ENCODE measurements at places on chromosomes 11 and 22. TPM values are rescaled to one million over a fixed set of nuclear protein-coding genes. Genes with fewer than 3 reads are reported as not detected.
A peak's percentile ranks its signal among the peaks of the same experiment; 100 is the strongest.

- DNase-seq: no peak
These were observed 102.5 kb downstream of the C11orf58 start for GRCh38 chr11:16840951-16841350.

DNA sequence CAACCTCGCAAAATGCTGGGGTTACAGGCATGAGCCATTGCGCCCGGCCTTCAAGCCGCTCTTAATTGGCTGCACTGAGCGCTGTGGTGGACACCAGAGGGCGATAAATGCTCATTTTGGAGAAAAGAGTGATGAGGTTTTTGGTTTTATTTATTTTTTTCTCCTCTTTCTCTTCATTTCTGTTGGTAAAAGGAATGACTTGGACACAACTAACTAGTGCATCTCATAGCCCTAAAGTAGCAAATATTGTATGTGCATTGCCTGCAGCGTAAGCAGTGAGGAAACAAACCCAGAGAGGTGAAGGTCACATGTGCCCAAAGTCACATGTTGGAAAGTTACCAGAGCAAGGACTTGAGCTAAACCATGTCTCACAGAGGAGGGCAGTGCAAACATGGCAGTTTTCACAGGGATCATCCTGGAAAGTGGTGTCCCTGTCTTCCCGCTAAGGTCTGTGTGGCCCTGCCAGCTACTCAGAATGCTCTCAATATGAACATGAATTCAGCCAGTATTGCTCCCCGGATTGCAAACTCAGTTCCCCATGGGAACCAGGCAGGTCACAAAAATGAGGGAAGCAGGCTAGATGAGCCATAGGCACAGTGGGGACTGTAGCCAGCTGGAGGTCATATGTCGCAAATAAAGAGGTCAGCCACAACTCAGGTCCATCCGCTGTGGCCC lies 8.6 kb upstream of the CD82 start:
- DNase-seq: peak; percentile 61

The CCDC83 gene
- total RNA-seq: not detected

The EHF gene
- 2.0 TPM for total RNA-seq

DNA sequence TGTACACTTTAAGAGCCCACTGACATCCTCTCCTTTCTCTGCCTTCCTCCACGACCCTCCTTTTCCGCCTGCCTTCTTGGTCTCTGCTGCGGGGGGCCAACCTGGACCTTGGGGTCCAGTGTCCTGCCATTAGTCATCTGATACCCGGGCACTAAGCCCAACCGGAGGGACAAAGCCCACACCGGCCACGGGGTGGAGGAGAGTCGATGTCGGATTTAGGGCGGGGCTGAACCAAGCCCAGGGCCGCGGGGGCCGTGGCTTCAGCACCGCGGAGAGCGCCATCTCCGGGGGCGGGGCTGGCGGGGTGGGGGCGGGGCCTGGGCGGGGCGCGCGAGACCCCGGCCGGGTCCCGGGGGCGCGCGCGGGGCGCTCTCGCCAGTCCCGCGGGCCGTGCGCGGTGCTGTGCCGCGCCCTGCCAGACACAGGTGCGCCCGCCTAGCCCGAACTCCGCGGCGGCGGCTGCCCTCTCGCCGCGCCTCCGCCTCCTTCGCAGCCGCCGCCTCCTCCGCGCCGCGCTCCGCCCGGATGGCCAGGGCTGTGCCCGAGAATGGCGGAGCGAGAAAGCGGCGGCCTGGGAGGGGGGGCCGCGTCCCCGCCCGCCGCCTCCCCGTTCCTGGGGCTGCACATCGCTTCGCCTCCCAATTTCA lies at the start of gene MAPK8IP1:
MAPK8IP1 (plus strand) TSS at position 378 of the 647 bp plus-strand sequence; CDS start at position 548, 170 bp downstream.
- peak; percentile 76 for DNase-seq

The MALAT1 gene
- total RNA-seq: 2,716 TPM

GRCh38 chr11:17887779-17888178 lies 125.1 kb downstream of the SERGEF start:
- no peak for DNase-seq

DNA sequence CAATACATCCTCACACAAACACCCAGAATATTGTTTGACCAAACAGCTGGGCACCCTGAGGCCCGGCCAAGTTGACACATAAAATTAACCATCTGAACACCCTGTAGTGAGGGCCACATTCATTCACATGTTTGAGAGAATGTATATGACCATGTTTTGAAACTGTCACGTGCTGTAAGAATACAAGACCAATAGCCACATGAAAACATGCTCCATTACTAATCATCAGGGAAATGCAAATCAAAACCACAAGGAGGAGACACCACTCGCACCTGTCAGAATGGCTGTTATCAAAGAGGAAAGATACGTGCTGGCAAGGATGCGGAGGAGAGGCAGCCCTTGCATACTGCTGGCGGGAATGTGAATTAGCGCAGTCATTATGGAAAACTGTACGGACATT lies 38.3 kb upstream of the IGSF9B start:
- no peak for DNase-seq

GRCh38 chr22:19042285-19043120 lies 79.7 kb downstream of the DGCR2 start:
- DNase-seq: peak; percentile 14

The ISX gene
- not detected for total RNA-seq

The CENPM gene
- total RNA-seq: not detected

- DNase-seq: no peak
These were observed 71.1 kb downstream of the RPUSD4 start for GRCh38 chr11:126140201-126140925.

Data from right lobe of liver (tissue), 6 donors.